CD8-positive, alpha-beta T cell (primary cell): ENCODE measurements at places on chromosomes 5 and 9.

DNA sequence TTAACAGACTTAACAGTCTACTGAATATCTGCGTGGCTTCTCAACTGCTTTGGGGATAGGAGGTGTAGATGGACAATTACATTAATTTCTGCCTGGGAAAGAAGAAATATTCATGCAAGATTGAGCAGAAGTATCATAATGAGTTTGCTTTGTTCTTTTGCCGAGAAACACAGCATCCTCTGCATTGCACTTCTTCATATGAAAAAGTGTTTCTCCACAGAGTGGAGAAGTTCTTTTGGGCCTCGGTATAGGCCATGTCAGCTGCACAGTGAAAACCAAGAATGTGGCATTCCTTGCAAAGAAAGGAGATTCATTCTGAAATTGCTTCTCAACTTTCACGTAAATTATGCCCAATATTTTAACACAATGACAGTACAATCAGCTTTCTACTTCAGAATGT, 17.6 kb upstream of the SNX2 start:
- DNase-seq, result no peak

DNA sequence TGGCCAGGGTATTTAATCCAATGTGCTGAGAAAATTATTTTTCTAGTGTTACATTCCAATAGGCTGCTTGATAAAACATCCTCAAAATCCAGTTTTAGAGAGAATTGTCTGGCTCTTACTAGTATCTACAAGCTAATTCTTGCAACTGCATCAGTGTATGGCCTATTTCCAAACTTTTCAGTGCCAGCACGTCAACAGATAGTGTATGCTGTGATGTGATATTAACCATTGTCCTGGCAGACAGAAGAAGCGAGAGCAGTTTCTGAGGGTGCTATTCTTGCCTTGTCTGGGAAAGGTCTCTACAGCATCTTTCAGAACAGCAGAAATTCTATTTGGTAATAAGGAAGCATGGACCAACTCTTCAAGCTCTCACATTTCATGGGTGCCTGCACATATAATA, 174.2 kb upstream of the CDH12 start:
- DNase-seq, result no peak

- DNase-seq, result no peak
Measured at GRCh38 chr5:147450606-147451005, 59.3 kb downstream of the DPYSL3 start.

DNA sequence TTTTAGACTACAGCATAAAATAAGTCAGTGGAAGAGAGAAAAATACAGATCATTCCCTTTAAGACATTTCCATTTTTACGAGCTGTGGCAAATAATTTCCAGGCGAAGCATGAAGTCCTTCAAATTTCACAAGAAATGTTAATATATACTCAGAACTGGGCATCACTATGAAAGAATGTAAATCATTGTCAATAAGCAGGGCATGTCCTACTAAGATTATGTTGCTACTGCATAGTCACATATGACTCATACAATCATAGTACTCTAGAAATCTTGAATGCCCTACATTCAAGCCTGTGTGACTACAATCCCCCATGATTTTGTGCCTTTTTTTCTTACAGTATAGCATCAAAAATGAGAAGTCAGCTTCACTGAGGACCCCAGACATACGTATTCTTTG, 485.2 kb upstream of the FTMT start:
- no peak for DNase-seq

- no peak for DNase-seq
Measured at GRCh38 chr5:16886366-16886736, 49.7 kb downstream of the MYO10 start.

DNA sequence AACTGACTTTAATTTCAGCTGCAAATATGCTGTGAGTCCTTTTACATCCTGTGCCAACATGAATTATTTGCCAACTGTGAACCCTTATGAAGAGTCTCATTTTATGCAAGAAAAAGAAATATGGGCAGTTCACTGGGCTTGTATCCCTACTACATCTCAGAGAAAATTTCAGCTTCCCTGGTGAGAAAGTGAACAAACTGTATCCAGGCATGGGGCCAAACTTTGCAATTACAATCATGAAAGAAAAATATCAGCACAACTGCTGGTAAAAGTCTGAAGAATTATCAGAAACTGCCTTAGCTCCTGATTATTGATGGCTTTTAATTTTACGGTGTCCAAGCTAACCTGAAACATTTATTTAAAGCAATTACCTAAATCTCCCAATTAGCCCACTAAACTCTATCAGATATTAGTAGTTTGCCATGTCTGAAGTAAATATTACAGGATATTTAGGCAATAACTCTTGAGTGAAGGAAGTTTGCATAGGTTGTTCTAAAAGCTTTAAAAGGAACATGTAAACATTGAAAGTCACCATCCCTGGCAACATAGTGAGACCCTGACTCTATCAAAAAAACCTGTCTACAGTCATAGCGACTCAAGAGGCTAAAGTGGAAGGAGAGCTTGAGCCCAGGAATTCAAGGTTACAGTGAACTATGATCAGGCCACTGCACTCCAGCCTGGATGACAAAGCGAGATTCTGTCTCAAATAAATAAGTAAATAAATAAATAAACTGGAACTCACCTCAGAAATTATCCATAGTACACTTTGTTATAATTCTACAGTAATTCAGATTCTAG, 83.9 kb upstream of the HCN1 start:
- DNase-seq, result no peak

- no peak for DNase-seq
Measured at GRCh38 chr9:98719055-98719454, 10.3 kb upstream of the GABBR2 start.

DNA sequence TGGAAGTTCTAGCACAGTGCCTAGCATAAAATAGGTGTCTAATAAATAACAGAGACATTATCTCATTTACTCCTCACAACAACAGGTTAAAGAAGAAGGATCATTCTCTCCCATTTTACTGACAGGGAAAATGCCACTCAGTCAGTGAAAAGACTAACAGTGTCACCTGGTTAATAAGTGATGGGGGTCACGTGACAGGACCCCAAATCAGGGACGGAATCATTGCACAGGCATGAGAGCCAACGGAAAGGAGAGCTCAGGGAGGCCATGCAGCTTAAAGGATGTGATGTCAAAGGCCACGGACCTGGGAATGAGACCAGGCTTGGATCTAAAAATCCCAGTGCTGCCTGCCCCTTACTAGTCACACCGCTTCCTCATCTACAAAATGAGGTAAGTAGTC, 101.2 kb downstream of the BNC2 start:
- no peak for DNase-seq

DNA sequence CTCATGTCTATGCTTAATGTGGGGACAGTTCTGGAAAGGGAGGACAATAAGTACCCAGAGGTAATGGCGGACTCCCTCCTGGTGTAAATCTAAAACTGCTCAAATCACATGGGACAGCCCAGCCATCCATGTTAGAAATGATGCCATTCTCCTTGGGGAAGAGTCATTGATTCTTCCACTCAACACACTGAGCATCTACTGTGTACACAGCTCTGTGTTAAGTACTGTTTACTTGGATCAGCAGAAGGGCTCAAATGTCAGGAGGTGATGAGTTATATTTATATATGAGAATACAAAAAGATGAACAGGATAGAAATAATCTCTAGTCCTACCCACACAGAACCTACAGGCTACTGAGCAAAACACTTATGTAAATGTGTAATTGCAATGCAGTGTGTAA, 31.8 kb upstream of the NANS start:
- DNase-seq, result no peak

GRCh38 chr5:140366589-140367255, 6.7 kb downstream of the SLC4A9 start:
- no peak for DNase-seq

DNA sequence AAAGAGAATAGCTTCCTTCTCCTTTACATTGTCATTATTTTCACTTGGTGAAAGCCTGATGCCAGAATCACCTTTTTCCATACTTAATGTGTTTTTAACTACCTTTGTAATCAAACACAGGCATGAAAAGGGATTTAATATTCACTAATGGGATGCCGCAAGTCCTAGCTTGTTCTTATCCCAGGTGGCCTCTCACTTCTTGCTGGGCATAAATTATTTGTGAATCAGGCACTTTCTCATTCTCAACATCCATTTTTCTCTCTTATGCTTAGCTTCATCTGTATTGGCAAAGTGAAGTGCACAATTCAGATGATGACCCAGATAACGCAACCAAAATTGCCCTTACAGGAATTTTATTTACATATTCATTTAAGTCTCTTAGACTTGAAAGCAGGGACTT, 10.9 kb downstream of the ACTL7B start:
- DNase-seq, result no peak

- no peak for DNase-seq
Measured at GRCh38 chr9:15101095-15101494, 190.9 kb upstream of the FREM1 start.
